ENCODE measurements at places on chromosomes 12 and 14.

GRCh38 chr12:57887631-57888408 is 41.3 kb upstream of the CTDSP2 start:
- no peak for DNase-seq

DNA sequence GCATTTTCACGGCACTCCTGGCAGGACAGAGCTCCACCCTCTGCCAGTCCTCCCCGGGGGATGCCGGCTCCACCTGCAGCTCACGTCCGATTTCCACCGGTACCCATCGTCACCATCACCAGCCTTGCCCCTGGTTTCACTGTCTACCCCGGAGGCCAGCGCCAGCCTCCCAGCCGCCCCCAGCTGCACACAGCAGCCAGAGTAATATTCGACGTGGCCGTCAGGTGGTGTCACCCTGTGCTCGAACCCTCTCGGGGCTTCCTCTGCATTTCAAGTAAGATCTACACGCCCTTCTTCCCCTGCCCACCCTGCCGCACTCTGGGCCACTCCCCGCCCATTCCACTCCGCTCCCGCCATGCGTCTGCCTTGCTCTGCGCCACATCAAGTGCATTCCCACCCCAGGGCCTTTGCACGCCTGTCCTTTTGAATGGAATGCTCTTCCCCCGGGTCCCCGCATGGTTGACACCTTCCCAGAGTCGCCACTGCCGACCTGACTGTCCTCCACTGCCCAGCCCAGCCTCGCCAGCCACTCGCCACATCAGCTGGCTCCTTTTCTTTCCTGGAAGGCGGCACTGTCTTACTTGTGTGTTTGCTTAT is 80.3 kb downstream of the ADGRD1 start:
- no peak for DNase-seq

- DNase-seq, result no peak
Measured at GRCh38 chr12:92496790-92497189, 206.0 kb upstream of the PLEKHG7 start.

GRCh38 chr12:76998908-76999556 is 66.3 kb downstream of the E2F7 start:
- DNase-seq, result no peak

DNA sequence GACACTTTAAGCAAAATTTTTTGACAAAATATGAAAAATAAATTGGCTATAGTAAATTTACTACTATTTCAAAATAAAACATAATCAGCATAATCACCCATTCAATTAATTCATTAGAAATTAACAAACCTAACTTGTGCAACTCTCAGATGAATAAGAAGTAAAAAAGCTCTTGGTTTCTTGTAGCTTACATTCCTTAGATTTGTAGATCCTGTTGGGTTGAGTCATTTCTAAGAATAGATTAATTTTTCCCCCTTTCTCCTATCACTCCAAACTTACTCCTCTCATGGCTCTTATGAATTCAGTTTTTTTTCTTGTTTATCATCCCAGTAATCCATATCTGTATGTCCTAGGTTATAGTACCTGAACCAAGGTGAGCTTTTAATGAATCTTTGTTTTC is 230.9 kb upstream of the LRIG3 start:
- DNase-seq, result no peak

GRCh38 chr12:119807380-119807779 is 69.7 kb downstream of the CIT start:
- no peak for DNase-seq

- no peak for DNase-seq
Measured at GRCh38 chr12:8590842-8591545, 21.7 kb downstream of the AICDA start.

- no peak for DNase-seq
Measured at GRCh38 chr14:24259282-24260025, 3.5 kb downstream of the TGM1 start.

DNA sequence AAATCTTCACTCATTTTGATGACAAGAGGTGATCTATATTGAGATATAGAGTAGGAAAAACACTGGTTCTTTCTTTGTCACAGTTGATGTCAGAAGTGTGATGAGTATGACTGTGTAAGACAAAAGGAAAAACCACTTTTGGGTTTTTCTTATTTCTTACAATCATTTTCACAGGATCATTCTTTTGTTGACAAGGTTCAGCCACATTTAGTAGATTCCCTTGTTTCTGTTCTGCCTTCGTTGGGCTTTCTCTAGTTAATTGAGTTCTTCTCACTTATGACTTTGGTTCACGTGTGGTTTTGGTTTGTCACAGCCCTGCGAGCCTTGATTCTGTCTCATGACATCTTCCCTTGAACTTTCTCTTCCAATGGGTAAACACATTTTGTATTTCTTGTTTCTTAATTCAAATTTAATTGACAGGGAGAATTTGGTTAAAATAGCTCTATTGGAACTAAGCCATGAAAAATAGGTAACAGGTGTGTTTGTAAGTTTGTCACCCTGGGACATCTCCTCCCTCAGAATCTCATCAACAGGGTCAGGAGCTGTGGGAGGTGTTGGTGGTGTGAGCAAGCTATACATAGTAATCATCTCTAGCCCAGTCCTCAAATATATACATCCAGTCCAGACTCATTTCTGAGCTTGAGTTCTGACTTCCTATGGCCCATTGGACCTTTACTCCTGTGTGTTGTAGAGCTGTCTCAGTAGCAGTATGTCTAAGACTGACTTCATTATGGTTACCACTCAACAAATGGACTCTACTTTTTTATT is 255.3 kb downstream of the BMP4 start:
- DNase-seq, result no peak

DNA sequence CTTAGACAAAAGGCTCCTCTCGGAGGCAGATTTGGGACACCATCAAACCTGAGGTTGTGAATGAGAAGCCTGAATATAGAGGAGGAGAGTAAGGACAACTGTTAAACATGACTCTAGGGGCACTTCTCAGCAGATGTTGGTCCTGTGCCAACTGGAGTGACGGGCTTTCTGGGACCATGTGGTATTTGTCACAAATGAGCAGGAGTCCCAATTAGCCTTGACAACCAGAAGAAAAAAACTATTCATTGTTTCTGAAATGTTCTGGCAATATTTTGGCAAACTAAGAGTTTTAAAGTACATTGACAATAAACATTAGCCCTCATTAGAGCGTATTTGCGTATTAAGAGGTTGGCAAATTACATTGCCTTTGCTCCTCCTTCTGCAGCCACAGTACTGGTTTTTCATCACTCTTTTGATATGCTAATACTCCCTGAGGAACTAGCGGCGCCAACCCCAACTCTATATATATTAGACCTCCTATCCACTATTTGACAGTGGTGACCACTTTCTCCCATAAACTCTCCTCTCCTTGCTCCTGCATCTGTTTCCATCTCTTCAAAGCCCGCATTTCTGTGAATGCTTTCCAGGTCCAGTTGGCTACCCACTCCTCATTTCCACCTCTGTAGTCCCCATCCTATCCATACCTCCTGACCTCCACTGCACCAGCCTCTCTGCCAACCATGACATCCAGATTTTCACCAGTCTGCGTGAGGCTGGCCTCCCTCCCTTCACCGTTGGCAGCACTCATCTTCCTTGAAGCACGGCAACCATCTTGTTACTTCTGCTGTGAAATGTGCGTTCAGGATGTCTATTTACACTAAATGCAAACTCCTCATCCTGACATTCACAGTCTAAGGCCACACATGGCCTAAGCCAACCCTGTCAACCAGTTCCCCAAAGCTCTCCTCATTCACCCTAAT is 100.7 kb downstream of the ZFC3H1 start:
- DNase-seq, result no peak

DNA sequence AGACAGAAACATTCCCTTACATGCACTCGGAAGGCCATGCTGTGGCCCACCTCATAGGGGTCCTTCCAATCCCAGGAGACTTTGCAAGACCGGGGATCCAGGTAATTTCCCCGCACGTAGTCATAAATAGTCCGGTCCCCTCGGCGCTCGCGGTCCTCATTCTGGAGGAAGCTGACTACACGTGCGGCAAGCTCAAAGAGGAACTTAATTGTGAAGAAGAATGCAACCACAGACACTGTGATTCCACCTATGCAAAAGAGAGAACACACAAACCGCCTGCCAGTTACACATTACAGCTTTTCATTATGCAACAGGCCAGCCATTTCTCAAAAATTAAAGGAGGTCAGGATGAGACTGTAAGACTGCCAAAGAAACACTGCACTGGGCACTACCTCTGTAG is 28.4 kb downstream of the AREL1 start:
- no peak for DNase-seq

GRCh38 chr14:105060751-105061427 is 4.3 kb downstream of the GPR132 start:
- DNase-seq, result no peak

DNA sequence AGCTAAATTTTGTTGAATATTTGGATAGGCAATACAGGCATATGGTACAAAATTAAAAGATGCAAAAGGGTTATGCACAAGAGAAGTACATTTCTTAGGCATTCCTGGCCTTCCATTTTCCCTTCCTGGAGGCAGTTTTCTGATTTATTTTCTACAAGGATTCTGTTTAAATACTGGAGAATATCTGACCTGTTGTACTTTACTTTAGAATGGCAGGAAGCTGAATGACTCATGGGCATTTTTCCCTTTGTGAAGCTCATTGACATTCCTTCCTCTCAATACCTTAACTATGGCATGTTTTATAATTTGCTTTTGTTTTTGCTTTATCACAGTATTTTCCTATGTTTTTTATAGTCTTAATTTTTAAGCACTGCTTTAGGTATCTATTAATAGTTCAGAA is 62.7 kb downstream of the RCOR1 start:
- no peak for DNase-seq

GRCh38 chr12:64968989-64969819 is 144.8 kb downstream of the TBC1D30 start:
- DNase-seq, result no peak

GRCh38 chr12:122411537-122411936 is 10.9 kb downstream of the CLIP1 start:
- DNase-seq, result no peak

- no peak for DNase-seq
Measured at GRCh38 chr14:64684091-64684490, 20.1 kb upstream of the PLEKHG3 start.

All from effector CD8-positive, alpha-beta T cell (primary cell).